ENCODE measurements at places on chromosomes 16 and 17.

- no peak for DNase-seq
Observed at GRCh38 chr16:85398688-85399582, 214.2 kb upstream of the GSE1 start.

DNA sequence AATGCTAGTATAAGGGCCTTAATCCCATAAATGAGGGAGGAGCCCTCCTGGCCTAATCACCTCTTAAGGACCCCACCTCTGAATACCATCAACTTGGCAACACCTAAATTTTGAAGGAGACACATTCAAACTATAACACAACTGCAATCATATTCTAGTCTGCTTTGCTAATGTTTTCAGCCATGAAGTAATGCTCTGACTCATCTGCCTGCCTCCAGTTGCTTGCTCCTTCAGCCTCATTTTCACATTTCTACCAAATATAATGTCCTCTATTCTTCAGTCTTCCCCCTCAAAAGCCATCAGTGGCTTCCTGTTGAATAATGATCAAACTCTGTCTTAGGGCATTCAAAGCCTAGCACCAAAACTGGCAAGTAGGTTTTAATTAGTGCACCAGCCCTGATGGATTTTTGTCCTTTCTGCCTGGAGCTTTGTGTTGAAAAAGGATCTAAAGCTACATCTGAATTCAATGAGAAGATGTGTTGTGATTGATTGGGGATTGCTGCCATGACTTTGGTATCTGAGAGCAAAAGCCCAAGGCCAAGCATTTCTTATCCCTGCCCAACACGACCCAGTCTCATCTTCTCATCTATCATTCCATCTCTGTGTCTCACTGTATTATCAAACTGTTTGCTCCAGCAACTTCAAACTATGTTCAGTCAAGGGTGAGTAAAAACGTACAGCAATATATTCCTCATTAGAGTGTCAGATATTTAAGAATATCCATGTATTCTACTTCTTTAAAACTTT, 140.8 kb upstream of the ELAC2 start:
- no peak for DNase-seq

GRCh38 chr16:88482630-88483391, 29.7 kb downstream of the ZFPM1 start:
- no peak for DNase-seq

DNA sequence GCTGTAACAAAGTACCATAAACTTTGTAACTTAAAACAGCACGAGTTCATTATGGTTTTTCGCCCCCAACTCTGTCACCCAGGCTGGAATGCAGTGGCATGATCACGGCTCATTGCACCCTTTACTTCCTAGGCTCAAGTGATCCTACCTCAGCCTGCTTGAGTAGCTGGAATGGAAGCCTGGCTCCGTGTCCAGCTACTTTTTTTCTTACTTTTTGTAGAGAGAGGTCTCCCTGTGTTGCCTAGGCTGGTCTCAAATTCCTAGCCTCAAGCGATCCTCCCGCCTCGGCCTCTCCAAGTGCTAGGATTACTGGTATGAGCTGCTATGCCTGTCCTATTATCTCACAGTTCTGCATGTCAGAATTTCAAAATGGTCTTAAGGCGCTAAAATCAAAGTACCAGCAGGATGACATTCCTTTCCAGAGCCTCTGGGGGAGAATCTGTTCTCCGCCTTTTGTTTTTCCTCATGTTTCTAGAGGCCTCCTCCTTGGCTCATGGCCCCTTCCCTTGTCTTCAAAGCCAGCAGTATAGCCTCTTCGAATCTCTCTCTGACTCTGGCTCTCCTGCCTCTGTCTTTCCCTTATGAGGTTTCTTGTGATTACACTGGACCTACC, 10.1 kb upstream of the PRM1 start:
- DNase-seq: no peak

GRCh38 chr16:87134628-87134995, 182.6 kb downstream of the C16orf95 start:
- DNase-seq: no peak
